CD4-positive, alpha-beta T cell (primary cell): ENCODE measurements at places on chromosomes 3 and 15. TPM values are rescaled to one million over a fixed set of nuclear protein-coding genes. Genes with fewer than 3 reads are reported as not detected.
A peak's percentile ranks its signal among the peaks of the same experiment; 100 is the strongest.

DNA sequence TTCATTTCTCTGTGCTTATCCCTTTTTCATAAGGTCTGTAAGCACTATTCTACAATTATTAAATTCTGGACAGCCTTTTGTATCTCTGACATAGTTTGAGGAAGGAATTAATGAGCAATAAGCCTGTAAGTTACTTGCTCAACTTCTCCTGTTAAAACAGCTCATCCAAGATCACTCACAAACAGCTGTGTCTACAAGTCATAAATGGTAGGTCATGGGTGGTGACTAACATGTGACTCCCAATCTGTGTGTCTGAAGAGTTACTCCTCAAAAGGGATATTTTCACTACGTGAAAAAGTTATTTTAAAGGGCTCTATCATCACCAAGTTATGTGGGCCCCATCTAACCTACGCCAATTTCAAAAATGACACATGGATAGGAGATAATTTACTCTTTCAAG lies 145.2 kb upstream of the CBLB start:
- no peak for DNase-seq
- no peaks in the 10 kb centered on the region for H3K27me3 ChIP-seq
- no peaks in the 10 kb centered on the region for H3K4me1 ChIP-seq
- H3K36me3 ChIP-seq = no peaks in the 10 kb centered on the region

DNA sequence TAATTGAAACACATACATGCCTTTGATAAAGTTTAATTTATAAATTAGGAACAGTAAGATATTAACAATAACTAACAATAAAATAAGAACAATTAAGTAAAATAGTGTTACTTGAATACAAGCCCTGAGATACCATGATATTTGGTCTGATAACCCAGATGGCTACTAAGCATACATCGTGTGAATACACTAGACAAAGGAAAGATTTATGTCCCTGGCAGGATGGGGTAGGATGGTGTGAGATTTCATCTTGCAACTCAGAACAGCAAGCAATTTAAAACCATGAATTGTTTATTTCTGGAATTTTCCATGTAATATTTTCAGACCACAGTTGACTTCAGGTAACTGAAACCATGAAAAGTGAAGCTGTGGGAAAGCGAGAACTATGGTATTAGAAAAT lies 169.5 kb downstream of the DIPK2A start:
- no peaks in the 10 kb centered on the region for H3K27me3 ChIP-seq
- no peaks in the 10 kb centered on the region for H3K36me3 ChIP-seq
- H3K4me3 ChIP-seq = no peak overlapping the region
- DNase-seq = no peak
- H3K4me1 ChIP-seq = no peaks in the 10 kb centered on the region

- no peak overlapping the region for H3K27ac ChIP-seq
- H3K4me3 ChIP-seq = no peak overlapping the region
- peaks cover 19% of the 10 kb centered on the region for H3K4me1 ChIP-seq
- H3K36me3 ChIP-seq = peaks cover 12% of the 10 kb centered on the region
- DNase-seq = no peak
- H3K27me3 ChIP-seq = no peaks in the 10 kb centered on the region
Measured at GRCh38 chr15:89140595-89140994, 52.3 kb downstream of the ABHD2 start.

- H3K36me3 ChIP-seq = no peaks in the 10 kb centered on the region
- no peak overlapping the region for H3K4me3 ChIP-seq
- DNase-seq = no peak
- no peaks in the 10 kb centered on the region for H3K27me3 ChIP-seq
Measured at GRCh38 chr3:89474333-89475130, 367.1 kb downstream of the EPHA3 start.

GRCh38 chr3:60086811-60087210 lies 1037.0 kb upstream of the CFAP20DC start:
- H3K27me3 ChIP-seq = no peaks in the 10 kb centered on the region
- no peak for DNase-seq
- no peaks in the 10 kb centered on the region for H3K36me3 ChIP-seq
- H3K4me1 ChIP-seq = peaks cover 13% of the 10 kb centered on the region
- H3K27ac ChIP-seq = no peak overlapping the region
- no peak overlapping the region for H3K4me3 ChIP-seq

The FHIT gene
- total RNA-seq = 86.0 TPM

- H3K4me3 ChIP-seq = no peak overlapping the region
- peaks cover 4% of the 10 kb centered on the region for H3K4me1 ChIP-seq
- no peak for DNase-seq
- no peak overlapping the region for H3K27ac ChIP-seq
Measured at GRCh38 chr15:89442155-89442554, 54.2 kb downstream of the RHCG start.

DNA sequence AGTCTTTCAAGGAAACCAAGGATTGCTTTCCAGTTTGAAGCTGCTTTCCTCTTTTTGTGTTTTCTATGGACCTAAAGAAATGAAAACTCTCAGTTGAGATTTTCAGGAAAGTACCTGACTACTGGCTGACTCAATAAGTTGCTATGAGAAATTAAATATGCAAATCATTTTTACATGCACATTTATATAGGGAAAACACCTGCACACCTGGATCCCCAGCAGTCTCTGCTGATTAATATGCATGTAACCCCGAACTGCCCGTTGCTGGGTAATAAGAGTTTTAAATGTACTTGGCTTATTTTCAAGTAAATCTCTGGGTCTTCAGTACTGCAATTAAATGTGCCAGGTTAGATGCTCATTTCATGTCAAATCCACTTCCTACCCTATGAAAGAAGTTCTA lies 77.2 kb downstream of the KBTBD8 start:
- H3K4me3 ChIP-seq = no peak overlapping the region
- no peaks in the 10 kb centered on the region for H3K4me1 ChIP-seq
- H3K27me3 ChIP-seq = no peaks in the 10 kb centered on the region
- DNase-seq = no peak
- no peak overlapping the region for H3K27ac ChIP-seq

GRCh38 chr15:76140074-76140464 lies 80.3 kb downstream of the TMEM266 start:
- H3K27ac ChIP-seq = no peak overlapping the region
- peaks cover 8% of the 10 kb centered on the region for H3K4me1 ChIP-seq
- no peaks in the 10 kb centered on the region for H3K36me3 ChIP-seq

DNA sequence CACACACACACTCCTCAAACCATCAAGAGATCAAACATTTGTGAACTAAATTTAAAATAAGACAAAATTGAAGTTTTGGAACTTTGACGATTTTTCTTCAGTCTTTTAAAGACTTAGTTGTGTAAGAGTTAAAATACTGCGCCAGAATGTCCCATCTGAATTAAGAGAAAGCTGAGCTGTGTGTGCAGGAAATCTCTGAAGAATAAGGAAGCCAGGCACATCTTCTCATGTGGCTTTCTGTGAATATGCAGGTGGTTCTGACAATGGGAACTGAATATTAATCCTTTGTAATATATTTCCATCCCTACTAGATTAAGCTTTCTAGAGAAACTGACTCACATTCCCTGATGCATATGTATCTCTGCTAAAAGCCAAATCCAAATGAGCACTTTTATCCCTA lies 60.1 kb upstream of the ICE2 start:
- peaks cover 20% of the 10 kb centered on the region for H3K36me3 ChIP-seq
- no peaks in the 10 kb centered on the region for H3K27me3 ChIP-seq
- H3K27ac ChIP-seq = no peak overlapping the region
- peaks cover 60% of the 10 kb centered on the region for H3K4me1 ChIP-seq
- H3K4me3 ChIP-seq = no peak overlapping the region

DNA sequence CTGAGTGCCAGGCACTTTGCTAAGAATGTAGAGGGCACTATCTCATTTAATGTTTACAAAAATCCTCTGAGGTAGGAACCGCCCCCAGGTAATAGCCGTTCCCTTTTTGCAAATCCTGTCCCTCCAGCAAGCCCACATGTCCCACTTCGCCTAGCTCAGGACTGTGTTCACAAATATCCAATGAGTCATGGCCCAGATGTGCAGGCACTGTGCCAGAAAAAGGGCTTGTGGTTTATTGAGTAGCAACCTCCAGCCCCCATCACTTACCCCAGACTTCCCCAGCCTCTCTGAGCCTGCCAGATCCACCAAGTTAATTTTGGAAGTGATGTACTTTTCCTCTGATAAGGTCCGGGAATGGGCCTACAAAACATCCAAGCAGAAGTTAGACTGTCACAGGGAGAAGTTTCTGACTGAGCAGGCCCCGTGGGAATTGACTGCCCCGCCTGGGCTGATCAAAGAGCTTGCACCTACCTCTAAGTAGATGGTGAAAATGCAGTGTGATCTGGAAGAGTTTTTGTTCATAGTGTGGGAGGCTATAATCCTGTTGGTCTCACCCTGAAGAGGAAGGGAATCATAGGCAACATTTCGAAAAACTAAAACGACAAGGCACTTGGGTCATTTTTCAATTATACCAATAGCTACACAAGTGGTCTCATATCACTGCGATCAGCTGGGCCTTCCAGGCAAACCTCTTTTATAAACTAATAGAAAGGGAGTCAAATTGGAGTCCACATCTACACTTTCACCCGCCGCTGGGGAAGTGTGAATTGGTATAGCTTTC lies 15.7 kb downstream of the KIF9 start:
- H3K27ac ChIP-seq = no peak overlapping the region
- peak; percentile 34 for DNase-seq

- H3K4me1 ChIP-seq = peaks cover 12% of the 10 kb centered on the region
- no peaks in the 10 kb centered on the region for H3K27me3 ChIP-seq
- no peaks in the 10 kb centered on the region for H3K36me3 ChIP-seq
- DNase-seq = no peak
- H3K27ac ChIP-seq = no peak overlapping the region
Measured at GRCh38 chr3:14852058-14852594, 33.4 kb downstream of the FGD5 start.

- no peak overlapping the region for H3K4me3 ChIP-seq
- no peak overlapping the region for H3K27ac ChIP-seq
- no peak for DNase-seq
- H3K36me3 ChIP-seq = no peaks in the 10 kb centered on the region
- no peaks in the 10 kb centered on the region for H3K27me3 ChIP-seq
- H3K4me1 ChIP-seq = no peaks in the 10 kb centered on the region
Measured at GRCh38 chr15:69824075-69824876, 273.4 kb downstream of the TLE3 start.

The GABRB3 gene
- total RNA-seq = not detected

- H3K36me3 ChIP-seq = peaks cover 25% of the 10 kb centered on the region
- H3K4me1 ChIP-seq = peaks cover 2% of the 10 kb centered on the region
- no peak overlapping the region for H3K4me3 ChIP-seq
- no peak for DNase-seq
- H3K27me3 ChIP-seq = no peaks in the 10 kb centered on the region
- H3K27ac ChIP-seq = no peak overlapping the region
Measured at GRCh38 chr3:120604382-120604781, 8.2 kb downstream of the NDUFB4 start.

DNA sequence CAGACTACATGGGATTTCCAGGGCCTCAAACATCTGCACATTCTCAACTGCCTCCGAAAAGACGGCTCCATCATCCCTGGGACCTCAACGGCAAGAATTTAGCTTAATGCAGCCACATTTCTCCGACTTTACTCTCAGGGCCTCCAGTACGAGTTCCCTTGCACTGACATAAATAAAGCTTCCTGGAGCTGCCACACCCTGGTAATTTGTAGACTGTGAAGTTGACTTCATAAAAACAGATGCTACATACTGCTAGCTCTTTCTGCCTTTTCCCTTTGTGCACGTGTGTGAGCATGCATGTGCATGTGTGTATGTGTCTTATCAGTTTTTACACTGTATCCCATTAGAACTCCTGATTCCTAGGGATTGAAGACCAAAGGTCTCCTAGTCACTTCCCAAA lies 122.7 kb downstream of the NTRK3 start:
- H3K27ac ChIP-seq = no peak overlapping the region
- no peak overlapping the region for H3K4me3 ChIP-seq
- H3K36me3 ChIP-seq = no peaks in the 10 kb centered on the region
- DNase-seq = no peak

The GOLGA6L1 gene
- not detected for total RNA-seq

DNA sequence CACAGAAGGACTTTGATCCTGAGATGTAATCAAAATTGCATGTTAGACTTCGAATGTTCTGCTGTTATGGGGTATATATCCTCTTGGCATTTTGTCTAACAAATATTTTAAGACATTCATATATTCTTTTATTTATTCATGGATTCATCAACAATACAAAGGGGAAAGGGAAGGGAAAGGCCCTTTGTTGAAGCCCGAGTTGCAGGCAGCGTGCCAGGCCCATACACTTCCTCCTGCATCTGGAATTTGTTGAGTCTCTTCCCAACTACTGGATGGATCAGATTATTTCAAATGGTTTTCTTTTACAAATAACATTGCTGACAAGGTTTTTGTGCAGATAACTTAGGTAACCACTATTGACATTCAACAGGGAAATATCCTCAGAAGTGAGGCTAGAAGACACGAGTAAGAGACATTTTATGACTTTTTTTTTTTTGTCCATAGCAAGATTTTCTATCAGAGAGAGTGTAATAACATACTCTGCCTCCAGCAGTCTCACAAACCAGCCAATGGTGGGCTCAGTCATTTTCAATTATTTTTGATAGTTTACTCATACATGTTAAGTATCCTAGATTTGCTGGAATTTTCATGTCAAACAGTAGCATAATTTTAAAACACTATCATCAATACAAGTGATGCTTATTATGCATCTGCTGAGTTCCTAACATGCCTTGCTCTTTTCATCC lies 94.3 kb downstream of the RPL39L start:
- H3K4me3 ChIP-seq = no peak overlapping the region
- H3K36me3 ChIP-seq = peaks cover 79% of the 10 kb centered on the region
- H3K27ac ChIP-seq = no peak overlapping the region
- no peaks in the 10 kb centered on the region for H3K27me3 ChIP-seq
- peaks cover 66% of the 10 kb centered on the region for H3K4me1 ChIP-seq

The CPA3 gene
- total RNA-seq = not detected

DNA sequence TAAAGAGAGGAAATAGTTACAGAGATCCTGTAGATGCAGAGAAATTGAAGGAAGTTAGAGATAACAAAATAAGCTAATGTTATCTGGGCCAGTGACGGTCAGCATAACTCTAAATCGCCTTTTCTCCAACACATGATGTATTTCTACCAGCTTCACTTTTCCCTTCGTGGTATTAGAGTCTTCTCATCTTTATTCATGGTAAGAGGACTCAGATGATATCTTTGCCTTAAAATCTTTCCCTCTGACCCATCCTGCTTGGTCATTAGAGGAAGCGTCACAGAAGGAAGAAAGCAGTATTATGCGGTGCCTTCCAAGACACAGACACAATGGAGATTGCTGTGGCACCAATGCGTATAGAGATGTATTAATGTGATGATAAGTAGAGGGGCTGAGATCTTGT lies 320.7 kb upstream of the GOLIM4 start:
- no peak overlapping the region for H3K27ac ChIP-seq
- no peaks in the 10 kb centered on the region for H3K4me1 ChIP-seq
- H3K27me3 ChIP-seq = no peaks in the 10 kb centered on the region
- DNase-seq = no peak
- no peak overlapping the region for H3K4me3 ChIP-seq

DNA sequence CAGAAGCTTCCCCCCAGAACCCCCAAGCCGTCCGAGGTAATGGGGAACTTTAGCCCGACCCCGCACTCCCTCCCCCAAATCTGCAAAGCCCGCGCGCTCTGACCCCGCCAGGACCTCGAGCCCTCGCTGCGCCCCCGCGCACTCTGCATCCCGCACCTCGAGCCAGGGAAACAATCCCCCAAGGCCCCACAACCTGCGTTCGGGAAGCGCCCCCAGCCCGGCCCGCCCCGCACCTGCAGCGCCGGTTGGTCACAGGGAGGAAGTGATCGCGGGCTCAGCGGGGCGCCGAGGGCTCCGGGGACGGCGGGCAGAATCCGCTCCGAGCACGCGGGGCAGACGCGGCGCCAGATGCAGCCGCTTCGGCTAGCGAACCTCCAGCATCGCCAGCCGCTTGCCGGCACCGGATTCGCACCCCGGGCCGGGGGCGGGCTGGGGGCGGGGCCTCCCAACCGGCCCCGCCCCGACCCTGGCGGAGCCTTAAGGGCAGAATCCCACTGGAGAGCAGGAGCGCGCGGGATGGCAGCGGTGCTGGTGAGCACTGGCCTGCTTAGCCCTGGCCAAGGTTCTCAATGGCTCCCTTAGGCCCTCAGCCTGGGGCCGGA lies at the start of gene CAMKV:
Gene CAMKV, minus strand, starts transcription at position 382 of the 602 bp plus-strand sequence. CDS start 7,518 bp downstream, outside the sequence.
- H3K36me3 ChIP-seq = no peaks in the 10 kb centered on the region
- H3K27me3 ChIP-seq = peaks cover 38% of the 10 kb centered on the region
- H3K27ac ChIP-seq = no peak within 1 kb of the TSS
